ENCODE measurements at places on chromosomes 4 and X.

DNA sequence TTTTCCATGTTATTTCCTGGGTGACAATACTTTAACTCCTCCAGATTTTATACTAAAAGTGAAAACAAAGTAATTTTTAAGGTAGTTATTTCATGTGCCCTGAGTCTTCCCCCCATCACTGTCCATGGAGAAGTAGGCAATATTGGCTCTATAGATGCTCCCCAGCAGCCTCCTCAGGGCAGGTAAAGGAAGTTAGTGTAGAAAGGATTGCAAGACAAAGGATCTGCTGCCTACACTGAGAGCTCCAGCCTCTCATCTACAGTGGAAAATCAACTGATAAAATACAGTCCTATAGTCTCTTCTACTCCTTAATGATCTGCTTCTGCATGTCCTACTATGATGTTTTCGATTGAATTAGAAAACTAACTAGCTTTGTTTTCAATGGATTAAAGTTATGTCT lies 8.5 kb downstream of the POU3F4 start:
- H3K4me1 ChIP-seq, result no peaks in the 10 kb centered on the region
- H3K36me3 ChIP-seq, result no peaks in the 10 kb centered on the region
- H3K27me3 ChIP-seq, result no peaks in the 10 kb centered on the region
- no peak for DNase-seq
- H3K27ac ChIP-seq, result no peak overlapping the region
- no peak overlapping the region for H3K4me3 ChIP-seq

GRCh38 chr4:179145746-179146525 lies 1703.7 kb upstream of the AGA start:
- no peaks in the 10 kb centered on the region for H3K36me3 ChIP-seq
- H3K4me3 ChIP-seq, result no peak overlapping the region
- H3K4me1 ChIP-seq, result no peaks in the 10 kb centered on the region
- DNase-seq, result no peak
- H3K27me3 ChIP-seq, result no peaks in the 10 kb centered on the region
- H3K27ac ChIP-seq, result no peak overlapping the region

GRCh38 chrX:129750971-129751370 lies 12.2 kb downstream of the XPNPEP2 start:
- no peak for DNase-seq
- no peaks in the 10 kb centered on the region for H3K27me3 ChIP-seq
- H3K4me1 ChIP-seq, result no peaks in the 10 kb centered on the region
- no peak overlapping the region for H3K27ac ChIP-seq

DNA sequence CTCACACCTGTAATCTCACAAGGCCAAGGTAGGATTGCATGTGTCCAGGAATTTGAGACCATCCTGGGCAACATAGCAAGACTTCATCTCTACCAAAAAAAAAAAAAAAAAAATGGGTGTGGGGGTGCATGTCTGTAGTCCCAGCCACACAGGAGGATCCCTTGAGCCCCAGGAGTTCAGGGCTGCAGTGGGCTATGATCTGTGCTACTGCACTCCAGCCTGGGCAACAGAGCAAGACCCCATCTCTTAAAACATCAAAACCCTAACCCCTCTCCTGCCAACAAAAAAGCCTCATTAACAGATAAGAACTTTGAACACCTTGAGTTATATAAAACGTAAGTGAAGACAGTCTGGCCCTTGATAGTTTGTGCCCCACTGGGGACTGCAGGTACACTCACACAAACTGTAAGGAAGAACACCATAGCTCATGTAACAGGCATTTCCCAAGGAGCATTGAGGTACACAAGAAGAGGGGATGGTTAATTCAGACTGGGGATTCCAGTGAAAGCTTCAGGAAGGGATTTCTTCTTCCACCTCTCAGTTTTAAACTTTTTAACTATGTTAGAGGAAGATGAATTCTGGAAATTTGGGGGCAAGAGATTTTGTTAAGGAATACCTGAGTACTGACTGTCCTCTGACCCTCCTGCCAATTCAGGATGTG lies 34.7 kb downstream of the RBPJ start:
- H3K27me3 ChIP-seq, result no peaks in the 10 kb centered on the region
- no peaks in the 10 kb centered on the region for H3K36me3 ChIP-seq
- no peak for DNase-seq
- no peak overlapping the region for H3K27ac ChIP-seq
- H3K4me1 ChIP-seq, result no peaks in the 10 kb centered on the region

GRCh38 chr4:168734703-168735678 lies 238.1 kb downstream of the PALLD start:
- no peak for DNase-seq
- no peaks in the 10 kb centered on the region for H3K36me3 ChIP-seq
- no peaks in the 10 kb centered on the region for H3K27me3 ChIP-seq
- H3K4me1 ChIP-seq, result peaks cover 9% of the 10 kb centered on the region
